ENCODE measurements at places on chromosomes 13 and 19.

GRCh38 chr19:29543381-29543780 lies 17.6 kb downstream of the VSTM2B start:
- DNase-seq: no peak

DNA sequence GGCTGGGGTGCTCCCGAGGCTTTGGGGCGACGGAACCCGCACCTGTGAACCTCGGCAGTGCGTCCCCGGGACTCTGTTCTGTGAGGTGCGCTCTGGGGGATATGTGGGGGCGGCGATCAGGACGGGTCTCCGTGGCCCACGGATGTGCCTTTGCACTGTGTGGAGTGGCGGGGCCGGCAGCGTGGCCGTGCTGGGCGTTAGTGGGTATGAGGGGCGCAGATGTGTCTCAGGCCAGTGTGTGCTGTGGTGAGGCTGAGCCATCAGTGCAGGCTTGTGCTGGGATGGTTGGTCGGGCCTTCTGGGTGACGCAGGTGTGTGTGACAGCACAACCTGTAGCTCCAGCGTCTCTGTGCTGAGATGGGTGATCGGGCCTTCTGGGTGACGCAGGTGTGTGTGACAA lies 16.9 kb downstream of the ZNF331 start:
- DNase-seq: no peak

GRCh38 chr13:23644527-23645138 lies 74.4 kb downstream of the TNFRSF19 start:
- no peak for DNase-seq

GRCh38 chr19:30360376-30361106 lies 11.6 kb upstream of the ZNF536 start:
- no peak for DNase-seq

DNA sequence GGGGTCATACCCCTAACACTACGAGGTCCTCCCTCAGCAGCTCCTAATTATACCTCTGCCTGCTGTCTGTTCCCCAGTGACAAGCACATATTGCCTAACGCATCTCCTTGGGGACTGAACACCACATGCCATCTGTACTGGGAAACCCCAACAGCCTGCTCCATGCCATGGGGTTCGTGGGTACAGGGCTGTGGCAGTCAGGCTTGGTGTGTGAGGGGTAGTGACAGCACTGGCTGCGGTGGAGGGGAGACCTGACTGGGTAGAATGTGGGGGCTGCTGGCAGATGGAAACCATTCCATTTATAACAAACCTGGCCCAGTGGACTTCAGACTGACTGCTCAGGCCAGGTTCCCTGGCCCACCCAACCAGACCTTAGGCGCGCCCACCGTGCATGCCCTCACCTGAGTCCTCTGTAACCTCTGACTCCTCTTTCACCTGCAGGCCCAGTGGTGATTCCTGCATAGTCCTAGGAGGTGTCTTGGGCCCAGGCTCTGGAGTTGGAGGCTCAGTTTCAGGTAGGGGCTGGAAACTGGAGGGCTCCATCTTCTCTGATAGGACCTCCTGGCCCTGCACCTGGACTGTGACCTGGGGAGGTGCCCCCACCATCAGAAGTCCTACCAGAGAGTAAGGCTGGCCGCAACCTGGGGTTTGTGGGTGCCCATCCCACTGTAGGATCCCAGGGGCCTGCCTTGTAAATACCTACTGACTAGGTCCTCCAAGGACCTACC lies 3.0 kb downstream of the MZF1 start:
- no peak for DNase-seq

DNA sequence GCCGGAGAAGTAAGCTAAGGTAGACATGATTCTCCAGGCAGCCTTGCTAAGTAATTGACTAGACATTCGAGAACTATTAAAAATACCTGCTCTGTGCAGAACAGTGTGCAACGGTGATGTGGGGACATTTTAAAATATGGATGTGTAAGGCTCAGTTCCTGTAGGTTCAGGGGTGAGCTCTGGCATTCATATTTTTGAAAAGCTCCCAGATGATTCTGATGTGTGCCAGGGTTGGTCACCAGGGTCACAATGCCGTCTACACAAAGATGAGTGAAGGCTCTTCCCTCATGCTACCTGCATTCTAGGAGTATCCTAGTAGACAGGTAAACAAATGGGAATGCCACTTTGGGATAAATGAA lies 702 bp upstream of the EPSTI1 start:
- DNase-seq: no peak

DNA sequence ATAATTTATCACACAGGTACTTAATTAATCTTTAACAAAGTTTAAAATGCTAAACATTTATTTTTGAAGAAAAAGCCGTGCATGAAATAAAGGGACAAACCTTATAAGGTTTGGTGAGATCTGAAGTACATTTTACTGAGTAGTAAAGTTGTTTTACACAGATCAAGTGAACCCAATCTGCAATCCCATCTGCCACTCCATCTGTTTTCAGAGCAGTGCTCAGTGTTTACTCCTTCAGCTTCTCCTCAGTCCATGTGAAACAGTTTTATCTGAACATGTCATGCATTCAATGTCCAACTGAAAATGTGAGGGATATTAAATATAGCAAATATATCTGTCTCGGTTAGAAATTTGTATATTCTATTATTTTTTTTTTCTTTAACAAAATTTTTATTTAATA lies 166.8 kb downstream of the MAB21L1 start:
- DNase-seq: no peak

- no peak for DNase-seq
Measured at GRCh38 chr19:15149737-15150136, 42.5 kb downstream of the SYDE1 start.

DNA sequence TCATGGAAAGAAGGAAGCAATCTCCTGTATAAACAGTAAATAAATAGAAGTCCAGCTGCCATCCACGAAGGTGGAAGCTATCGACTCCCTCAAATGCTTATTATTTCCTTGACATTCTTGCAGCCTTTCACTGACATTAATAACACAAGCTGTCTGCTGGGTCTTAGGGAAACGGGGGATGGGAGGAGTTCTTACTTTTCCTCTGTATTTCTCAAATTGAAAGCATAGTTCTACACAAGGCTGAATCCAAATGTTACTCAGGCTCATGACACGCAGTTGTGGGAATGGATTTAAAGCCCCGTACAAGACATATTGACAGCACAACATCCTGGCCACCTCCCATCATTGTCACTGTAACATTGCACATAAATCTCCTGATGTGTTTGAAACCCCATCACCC lies 4.0 kb downstream of the SERPINE3 start:
- DNase-seq: no peak

- DNase-seq: peak; percentile 84
Measured at GRCh38 chr19:48835734-48836088, 580 bp downstream of the HSD17B14 start.

Data from activated T-helper 9 cell treated with anti-CD3 and anti-CD28 coated beads, Interleukin-2, amount 50 U/mL, for 16 hours (primary cell).